Right atrium auricular region (tissue), 2 donors: ENCODE measurements at places on chromosomes 2 and 18. TPM values are rescaled to one million over a fixed set of nuclear protein-coding genes. Genes with fewer than 3 reads are reported as not detected.

- no peak for DNase-seq
- H3K36me3 ChIP-seq = peaks cover 4% of the 10 kb centered on the region
- no peak overlapping the region for H3K4me3 ChIP-seq
Measured at GRCh38 chr2:16624436-16624780, 41.2 kb downstream of the CYRIA start.

Gene ATP6V1B1
- not detected for total RNA-seq

Gene CHRNG
- total RNA-seq = not detected

Gene SOX11
- total RNA-seq = 0.11 TPM

Gene LHCGR
- not detected for total RNA-seq

GRCh38 chr2:143081616-143082015 is 47.6 kb upstream of the ARHGAP15 start:
- no peak overlapping the region for H3K4me3 ChIP-seq
- H3K4me1 ChIP-seq = no peaks in the 10 kb centered on the region
- H3K36me3 ChIP-seq = no peaks in the 10 kb centered on the region
- no peak for DNase-seq
- no peaks in the 10 kb centered on the region for H3K27me3 ChIP-seq
- H3K27ac ChIP-seq = no peak overlapping the region

GRCh38 chr2:226791056-226791486 is 8.5 kb downstream of the IRS1 start:
- peak; percentile 74 for DNase-seq
- H3K4me1 ChIP-seq = peaks cover 80% of the 10 kb centered on the region
- peak overlapping the region; percentile 62 for H3K4me3 ChIP-seq

DNA sequence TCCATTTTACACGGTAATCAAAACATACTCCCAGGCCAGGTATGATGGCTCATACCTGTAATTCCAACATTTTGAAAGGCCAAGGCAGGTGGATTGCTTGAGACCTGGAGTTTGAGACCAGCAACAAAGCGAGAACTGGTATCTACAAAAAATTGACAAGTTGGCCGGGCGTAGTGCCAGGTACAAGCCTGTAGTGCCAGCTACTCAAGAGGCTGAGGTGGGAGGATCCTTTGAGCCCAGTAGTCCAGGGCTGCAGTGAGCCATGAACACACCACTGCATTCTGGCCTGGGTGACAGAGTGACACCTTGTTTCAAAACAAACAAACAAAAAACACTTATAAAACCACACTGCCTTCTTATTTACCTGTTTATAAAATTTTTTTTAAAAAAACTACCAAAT is 80.8 kb downstream of the GAREM1 start:
- no peaks in the 10 kb centered on the region for H3K36me3 ChIP-seq
- no peak overlapping the region for H3K4me3 ChIP-seq
- no peak for DNase-seq
- H3K27me3 ChIP-seq = no peaks in the 10 kb centered on the region
- H3K4me1 ChIP-seq = peaks cover 30% of the 10 kb centered on the region

DNA sequence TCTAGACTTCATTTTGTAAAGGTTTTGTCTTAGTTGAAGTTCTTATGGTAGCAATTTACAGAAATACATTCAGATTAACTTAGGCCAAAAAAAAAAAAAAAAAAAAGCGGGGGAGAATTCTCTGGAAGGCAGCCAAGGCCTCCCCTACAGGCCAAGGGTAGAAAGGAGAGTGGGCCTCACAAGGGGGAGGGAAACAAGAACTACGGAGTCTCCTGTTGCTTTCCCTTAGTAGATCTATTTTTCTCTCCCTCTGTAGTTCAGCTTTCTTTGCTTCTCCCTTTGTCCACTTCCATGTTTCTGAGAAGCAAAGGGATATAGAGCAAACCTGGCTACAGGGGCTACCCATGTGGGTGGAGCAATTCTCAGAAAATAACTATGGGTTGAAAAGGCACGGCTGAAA is 2.4 kb upstream of the STK11IP start:
- no peak for DNase-seq
- no peaks in the 10 kb centered on the region for H3K27me3 ChIP-seq
- peaks cover 23% of the 10 kb centered on the region for H3K4me1 ChIP-seq
- H3K27ac ChIP-seq = peak overlapping the region; percentile 98

DNA sequence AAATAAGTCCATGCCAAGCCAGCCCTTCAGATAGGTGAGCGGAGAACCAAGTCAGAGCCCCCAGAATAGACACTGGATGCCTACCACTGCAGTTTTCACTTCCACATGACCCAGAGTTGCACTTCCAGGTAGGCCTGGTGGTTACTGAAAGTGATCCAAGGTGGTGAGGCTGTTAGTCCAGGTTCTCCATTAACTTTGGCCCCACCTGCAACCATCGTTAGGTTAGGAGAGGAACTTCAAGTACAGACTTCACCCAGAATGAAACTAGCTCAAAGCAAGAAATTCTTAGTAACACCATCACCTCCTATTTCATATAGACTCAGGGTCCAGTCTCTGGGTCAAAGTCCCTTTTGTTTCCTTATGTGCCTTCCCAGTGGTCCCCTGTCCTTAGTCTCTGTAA is 293.1 kb upstream of the ID2 start:
- H3K27ac ChIP-seq = no peak overlapping the region
- H3K36me3 ChIP-seq = no peaks in the 10 kb centered on the region
- no peak overlapping the region for H3K4me3 ChIP-seq
- no peak for DNase-seq
- no peaks in the 10 kb centered on the region for H3K4me1 ChIP-seq

GRCh38 chr2:238988752-238989151 is 140.9 kb downstream of the TWIST2 start:
- no peak for DNase-seq
- no peaks in the 10 kb centered on the region for H3K4me1 ChIP-seq
- no peaks in the 10 kb centered on the region for H3K27me3 ChIP-seq
- H3K27ac ChIP-seq = no peak overlapping the region

DNA sequence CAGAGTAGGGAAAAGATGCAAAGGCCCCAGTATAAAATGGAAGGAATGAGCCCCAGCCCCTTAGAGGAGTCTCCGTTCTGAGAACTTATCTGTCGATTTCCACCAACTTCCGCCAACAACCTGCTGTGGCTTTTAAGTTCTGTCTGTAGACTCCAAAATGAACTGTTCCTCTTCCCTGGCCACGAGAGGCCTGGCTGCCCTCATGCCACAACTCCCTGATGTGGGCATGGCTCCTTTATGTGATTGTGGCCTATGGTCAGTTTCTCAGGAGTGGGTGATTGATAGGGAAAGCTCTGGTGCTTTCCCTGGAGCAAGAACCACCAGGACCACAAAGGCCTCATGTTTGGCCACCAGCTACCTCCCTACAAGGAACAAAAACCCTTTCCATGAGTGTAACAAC is 18.8 kb upstream of the CD207 start:
- no peaks in the 10 kb centered on the region for H3K4me1 ChIP-seq
- no peak overlapping the region for H3K27ac ChIP-seq

DNA sequence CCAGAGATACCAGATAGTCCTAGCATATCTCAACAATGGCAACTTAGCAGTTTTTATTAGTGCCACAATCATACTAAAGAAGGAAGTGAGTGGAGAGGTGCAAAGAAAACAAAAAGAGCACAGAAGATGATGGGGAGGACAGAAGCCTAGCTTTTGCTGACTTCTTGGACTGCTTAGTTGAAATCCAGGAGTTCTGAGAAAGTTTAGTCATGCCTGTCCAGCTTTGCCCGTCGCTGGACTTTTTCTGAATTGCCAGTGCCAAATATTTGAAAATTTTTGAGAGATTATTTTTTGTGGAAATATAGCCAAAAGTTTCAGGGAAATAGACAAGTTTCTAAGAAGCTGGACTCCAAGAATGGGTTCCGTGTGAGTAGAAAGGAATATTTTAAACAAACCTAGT is 558.7 kb upstream of the TNP1 start:
- no peak overlapping the region for H3K27ac ChIP-seq
- no peak for DNase-seq
- H3K4me1 ChIP-seq = no peaks in the 10 kb centered on the region

DNA sequence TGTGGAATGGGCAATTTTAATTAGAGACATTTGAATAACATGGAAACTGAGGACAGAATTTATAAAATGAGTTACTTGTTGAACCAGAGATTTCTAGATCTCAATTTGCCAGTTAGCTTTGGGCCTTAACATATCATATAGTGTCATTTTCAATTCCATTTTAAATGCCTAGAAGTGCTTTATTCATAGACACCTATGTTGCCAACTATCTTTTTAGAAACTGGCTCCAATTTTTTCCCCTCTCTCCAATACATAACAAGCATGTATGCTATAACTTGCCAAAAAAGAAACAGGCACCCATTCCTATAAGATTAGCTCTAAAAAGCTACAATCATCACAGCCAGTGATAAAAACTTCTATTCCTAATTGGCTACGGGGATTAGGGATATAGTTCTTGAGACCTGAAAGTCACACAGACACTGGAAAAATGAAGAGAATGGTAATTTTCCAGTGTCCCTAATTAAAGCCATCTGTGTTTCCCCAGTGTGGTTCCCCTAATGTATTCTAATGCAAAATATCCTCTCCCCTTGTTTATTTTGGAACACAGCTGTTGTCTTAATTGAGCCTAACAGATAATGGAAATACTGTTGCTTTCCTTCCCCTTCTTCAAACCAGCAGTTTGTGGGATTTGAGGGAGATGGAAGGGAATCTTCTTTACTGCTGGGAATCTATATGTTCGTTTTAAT is 205.5 kb upstream of the FSHR start:
- H3K36me3 ChIP-seq = no peaks in the 10 kb centered on the region
- H3K4me1 ChIP-seq = no peaks in the 10 kb centered on the region
- no peak for DNase-seq
- H3K4me3 ChIP-seq = no peak overlapping the region

GRCh38 chr2:140600116-140600515 is 1530.7 kb downstream of the LRP1B start:
- no peak overlapping the region for H3K4me3 ChIP-seq
- H3K27ac ChIP-seq = no peak overlapping the region
- no peaks in the 10 kb centered on the region for H3K36me3 ChIP-seq
- no peaks in the 10 kb centered on the region for H3K4me1 ChIP-seq
- H3K27me3 ChIP-seq = no peaks in the 10 kb centered on the region

GRCh38 chr2:126657636-126658318 is 1.8 kb downstream of the GYPC start:
- no peaks in the 10 kb centered on the region for H3K27me3 ChIP-seq
- H3K36me3 ChIP-seq = no peaks in the 10 kb centered on the region

Gene PDCD1
- total RNA-seq = 17.5 TPM

Gene AMER3
- not detected for total RNA-seq
